CD4-positive, alpha-beta T cell treated with Interleukin-17A for 4 hours (primary cell): ENCODE measurements at places on chromosomes 3 and 15.

GRCh38 chr3:134601539-134602439 lies 49.0 kb downstream of the KY start:
- no peak for DNase-seq

GRCh38 chr3:58924578-58924977 lies 125.2 kb downstream of the CFAP20DC start:
- no peak for DNase-seq

DNA sequence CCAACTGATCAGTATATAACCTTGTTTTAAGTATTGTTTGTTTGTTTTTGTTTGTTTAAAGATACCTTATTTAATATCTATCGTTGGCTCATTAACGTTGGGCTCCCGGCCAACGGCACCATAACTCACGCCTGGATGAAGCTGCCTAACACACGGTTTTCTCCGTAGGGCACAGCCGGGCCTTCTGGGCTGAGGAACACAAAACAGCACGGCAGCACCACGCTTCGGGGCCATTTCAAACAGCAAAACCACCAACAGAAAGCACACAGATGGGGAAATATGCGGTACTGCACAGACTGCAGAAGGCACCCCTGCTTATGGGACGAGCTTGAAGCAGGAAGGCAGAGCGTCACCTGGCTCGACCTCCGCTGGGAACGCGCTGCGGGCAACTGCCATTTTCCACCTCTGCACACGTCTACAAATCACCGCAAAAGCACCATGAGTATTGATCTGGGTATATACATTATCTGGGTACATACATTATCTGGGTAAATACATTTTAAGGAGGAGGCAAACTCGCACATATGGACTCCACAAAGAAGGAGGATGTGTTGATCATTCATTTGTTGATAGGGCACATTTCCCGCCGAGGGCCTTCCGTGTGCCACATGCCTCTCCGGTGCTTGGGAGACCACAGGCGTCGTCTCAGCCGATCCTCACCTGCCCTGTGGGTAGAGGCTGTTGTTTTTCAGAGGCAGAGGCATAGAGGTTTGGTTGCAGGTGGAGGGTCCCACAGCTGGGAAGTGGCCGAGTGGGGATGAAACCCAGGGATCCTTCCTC lies 123.7 kb upstream of the ATP2B2 start:
- DNase-seq: no peak

DNA sequence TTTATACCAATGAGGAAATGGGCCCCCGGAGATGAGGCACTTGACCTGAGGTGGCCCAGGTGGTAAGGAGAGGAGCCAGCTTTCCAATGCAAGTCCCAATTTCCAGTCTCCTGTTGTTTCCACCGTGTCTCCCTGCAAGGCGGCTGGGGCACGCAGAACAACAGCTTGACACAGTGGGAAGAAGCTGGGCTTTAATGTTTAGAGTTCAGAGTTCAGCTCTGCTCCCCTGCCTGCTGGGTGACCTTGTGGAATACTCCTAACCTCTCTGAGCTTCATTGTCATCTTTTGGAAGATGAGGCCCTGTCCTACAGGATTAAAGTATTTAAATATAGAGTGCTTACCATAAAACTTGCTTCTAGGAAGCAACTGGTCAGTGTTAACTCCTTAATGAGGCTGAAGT lies 80.3 kb downstream of the SMAD3 start:
- no peak for DNase-seq
